ENCODE measurements at places on chromosomes 2 and 18.
A peak's percentile ranks its signal among the peaks of the same experiment; 100 is the strongest.

- peak; percentile 67 for DNase-seq
Measured at GRCh38 chr2:200993097-200993496, 29.6 kb upstream of the ORC2 start.

DNA sequence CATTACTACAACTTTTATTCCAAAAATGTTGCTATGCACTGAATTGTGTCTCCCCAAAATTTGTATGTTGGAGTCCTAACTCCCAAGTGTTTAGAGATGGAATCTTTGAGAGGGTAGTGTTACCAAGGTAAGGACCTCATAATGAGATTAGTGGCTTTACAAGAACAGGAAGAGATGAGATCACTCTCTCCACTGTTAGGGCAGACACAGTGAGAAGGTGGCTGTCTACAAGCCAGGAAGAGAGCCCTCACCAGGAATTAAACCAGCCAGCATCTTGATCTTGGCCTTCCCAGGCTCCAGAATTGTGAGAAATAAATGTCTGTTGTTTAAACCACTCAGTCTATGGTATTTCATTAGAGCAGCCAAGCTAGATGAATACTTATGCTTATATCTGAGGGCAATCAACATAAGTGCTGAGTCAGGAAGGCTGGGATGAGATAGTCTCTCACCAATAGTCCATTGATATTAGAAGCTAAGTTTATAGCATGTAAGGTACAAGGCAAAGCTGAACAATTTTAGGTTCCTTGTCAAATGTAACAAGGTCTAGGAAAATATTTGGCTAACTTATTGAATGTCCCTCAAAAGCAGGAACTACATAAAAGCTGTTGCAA, 317.6 kb upstream of the REG3G start:
- DNase-seq, result no peak

- DNase-seq, result no peak
Measured at GRCh38 chr2:168137510-168138180, 109.8 kb downstream of the STK39 start.

DNA sequence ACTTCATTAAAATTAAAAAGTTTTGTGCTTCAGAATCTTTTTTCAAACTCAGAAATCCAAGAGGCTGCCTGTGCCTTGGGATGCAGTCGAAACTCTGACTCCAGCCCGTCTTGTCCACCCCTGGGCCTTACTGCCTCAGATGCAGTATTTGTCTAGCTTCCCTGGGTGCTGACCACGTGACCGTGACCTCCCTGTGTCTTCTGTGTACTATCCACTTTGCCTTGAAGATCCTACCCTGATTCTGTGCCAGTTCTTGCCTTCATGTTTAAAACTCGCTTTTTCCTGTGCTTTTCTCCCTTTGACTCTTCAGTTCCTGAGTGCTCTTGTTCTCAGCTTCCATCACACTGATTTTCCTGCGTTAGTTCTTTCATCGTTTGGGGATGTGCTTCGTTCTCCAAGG, 80.7 kb downstream of the ITGB1BP1 start:
- no peak for DNase-seq

GRCh38 chr2:227817850-227818674, 4.4 kb downstream of the CCL20 start:
- DNase-seq, result peak; percentile 100

GRCh38 chr18:75810961-75811551, 383.6 kb upstream of the SMIM21 start:
- peak; percentile 58 for DNase-seq

DNA sequence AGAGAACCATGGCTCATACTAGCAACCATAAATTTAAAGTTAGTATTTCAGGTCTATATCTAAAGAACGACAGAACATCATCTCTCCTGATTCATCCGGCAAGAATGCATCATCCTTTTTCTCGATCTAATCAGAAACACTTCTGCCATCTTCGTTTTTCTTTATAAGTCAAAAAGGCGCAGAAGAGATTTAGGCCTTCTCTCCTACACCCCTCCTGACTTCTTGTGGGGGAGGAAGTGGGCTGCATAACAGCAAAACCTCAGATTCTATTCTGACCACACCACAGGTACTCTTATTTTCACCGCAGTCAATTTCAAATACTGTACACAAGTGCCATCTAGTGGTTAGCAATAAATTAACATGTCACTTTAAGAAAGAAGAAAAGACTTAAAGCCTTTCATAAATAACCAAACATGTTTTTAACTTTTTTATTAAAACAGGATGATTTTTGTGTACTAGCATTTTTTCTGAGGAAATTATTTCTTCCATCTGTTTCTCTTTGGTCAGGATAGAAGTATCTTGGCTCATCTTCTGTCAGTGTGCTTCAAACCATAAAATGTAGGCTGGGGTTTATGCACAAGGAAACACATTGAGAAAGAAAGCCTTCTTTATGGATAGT, 48.4 kb upstream of the PIK3C3 start:
- peak; percentile 67 for DNase-seq

DNA sequence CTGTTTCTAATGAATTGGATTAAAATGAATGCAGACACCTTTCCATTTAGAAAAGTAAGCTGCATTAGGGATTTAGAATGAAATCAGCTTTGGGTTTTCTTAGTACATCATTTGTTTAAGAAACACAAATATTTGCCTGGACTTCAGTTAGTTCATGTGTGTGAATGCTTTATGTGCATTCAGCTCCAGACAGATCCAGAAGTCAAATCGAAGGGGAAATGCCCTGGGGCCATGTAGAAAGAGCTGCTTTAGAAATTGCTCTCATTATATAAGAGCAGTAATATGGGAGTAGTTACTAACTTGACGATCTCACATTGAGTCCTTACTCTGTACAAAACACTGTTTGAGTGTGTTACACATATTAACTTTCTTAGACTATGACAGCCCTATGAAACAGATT, 88.0 kb upstream of the TTC39C start:
- DNase-seq, result no peak

DNA sequence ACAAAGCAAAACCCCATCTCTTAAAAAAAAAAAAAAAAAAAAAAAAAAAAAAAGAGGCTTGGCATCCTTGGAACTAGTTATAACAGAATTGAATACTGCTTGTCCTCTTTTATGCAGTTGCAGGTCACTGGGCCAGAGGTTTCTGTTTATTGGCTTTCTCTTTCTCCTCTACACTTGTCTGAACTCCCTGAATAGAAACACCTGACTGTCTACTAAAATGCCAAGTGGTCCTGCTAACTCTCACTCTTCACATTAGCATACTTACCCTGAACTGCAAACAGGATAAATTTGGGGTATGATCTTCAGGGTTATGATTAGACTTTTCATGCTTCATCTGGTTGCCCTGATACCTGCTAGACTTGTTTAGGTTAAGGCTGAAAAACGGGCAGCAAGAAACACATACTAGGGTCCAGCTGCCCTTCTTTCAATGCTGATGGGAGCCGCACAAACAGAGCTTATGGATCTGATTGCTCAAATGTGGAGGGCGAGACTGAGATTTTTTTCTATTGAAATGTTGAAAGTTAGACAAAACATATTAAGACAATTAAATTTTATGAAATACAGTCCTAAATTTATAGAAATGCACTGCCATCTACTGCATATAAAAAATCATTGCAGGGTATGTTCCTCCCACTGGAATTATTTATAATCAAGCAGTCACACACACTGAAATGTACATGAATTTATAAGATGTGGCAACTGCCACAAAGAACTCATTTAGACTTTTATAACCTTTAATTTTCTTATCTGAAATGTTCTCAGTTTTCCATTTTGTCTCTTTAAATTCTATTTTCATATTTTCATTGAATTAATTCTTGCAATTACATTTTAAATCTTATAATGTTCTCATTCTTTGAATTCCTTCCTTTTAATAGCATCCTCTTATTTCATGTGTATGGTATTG, 40.8 kb downstream of the GTF3C3 start:
- peak; percentile 44 for DNase-seq

DNA sequence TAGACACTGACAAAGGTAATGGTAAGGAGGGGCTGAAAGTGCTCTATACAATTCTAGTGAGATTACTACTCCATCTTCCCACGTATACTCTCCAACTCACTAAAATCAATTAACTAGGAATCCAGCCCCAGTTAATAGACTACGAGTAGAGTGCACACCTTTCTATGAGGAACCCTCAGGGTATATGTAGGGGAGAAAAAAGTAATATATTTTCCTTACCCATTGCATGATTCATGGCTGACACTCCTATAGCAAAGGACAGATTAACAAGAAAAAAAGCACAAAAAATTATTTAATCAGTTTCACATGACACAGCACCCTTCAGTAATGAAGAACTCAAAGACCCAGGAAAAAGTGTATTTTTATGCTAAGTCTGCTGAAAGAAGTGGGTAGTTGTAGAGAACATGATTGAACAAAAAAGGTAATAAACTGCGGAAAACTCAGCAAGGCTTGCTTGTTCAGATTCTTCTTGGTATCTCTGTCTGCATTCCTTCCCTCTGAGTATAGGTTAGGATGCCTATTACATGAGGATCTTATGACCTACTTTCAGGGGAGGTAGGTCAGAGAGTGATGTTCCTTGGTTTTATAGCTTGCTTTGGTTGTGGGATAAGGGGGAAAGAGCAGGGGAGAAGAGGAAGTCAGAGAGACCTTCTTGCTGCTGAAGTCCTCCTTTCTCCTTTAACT, 342.0 kb upstream of the DLGAP1 start:
- no peak for DNase-seq

GRCh38 chr2:117931978-117932377, 81.9 kb downstream of the CCDC93 start:
- DNase-seq, result no peak

DNA sequence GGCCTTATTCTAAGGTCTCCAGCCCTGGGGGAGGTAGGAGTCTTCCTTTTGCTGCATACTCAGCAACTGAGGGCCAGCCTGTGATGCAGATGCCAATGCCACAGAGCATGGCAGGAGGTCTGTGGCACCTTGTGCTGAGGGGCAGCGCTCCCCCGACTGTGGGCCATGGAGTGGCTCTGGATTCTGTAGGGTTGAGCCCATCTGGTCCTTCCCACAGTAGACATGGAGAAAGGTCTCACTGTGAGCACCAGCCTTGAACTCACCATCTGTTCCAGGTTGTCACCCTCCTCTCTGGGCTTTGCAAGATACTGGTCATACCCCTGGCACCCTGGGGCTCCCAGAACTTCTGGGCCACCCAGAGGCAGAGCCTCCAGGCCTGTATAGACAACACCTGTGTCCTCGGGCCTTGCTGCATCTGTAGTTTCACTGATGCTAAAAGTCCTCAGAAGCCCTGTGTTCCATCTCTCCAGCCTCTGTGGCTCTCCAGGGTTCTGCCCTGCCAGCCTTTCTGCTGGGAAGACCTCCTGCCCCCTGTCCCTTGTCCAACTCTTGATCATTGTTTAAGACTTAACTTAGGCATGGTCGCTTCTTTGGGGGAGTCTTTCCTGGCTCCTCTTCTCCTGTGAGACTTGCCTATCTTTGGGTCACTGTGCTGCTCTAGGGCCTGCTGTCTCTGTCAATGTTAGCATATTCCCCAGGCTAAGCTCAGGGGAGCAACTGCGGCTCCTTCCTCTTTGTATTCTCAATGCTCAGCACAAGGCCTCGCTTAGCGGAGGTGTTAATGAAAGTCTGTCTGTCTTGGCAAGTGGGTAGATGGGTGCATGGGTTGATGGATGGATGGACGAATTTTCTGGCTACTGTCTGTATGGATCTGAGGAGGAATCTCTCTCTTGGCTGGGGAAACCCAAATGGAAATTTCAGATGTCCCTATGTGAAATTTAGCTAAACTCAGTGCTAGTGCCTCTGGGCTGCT, 160.9 kb downstream of the DYSF start:
- no peak for DNase-seq

- no peak for DNase-seq
Measured at GRCh38 chr2:241666627-241667400, 19.8 kb downstream of the DTYMK start.

- DNase-seq, result no peak
Measured at GRCh38 chr2:26564121-26564644, 77.0 kb downstream of the CIB4 start.

- DNase-seq, result no peak
Measured at GRCh38 chr2:98505971-98506664, 61.5 kb downstream of the INPP4A start.

- peak; percentile 66 for DNase-seq
Measured at GRCh38 chr2:189517847-189518535, 62.6 kb downstream of the SLC40A1 start.

DNA sequence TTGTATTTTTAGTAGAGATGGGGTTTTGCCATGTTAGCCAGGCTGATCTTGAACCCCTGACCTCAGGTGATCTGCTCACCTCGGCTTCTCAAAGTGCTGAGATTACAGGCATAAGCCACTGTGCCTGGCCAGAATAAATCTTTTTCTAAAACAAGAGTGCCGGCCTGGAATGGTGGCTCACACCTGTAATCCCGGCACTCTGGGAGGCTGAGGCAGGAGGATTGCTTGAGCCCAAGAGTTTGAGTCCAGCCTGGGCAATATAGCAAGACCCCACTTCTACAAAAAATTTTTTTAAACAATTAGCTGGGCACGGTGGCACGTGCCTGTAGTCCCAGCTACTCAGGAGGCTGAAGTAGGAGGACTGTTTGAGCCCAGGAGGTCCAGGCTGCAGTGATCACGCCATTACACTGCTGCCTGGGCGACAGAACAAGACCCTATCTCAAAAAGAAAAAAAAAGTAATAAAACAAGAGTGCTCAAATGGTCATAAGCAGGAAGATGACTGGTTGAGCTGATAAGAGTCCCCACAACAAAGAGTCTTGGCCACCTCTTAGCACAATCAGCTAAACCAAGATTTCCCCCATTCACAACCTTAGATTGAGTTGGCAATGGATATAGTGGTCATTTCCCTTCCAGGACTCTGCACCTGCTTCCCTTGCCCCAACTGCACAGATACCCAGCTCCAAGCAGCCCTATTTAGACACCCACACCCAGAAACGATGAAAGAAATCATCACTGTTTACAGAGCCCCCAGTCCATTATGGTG, 5.8 kb upstream of the UCN start:
- DNase-seq, result no peak

DNA sequence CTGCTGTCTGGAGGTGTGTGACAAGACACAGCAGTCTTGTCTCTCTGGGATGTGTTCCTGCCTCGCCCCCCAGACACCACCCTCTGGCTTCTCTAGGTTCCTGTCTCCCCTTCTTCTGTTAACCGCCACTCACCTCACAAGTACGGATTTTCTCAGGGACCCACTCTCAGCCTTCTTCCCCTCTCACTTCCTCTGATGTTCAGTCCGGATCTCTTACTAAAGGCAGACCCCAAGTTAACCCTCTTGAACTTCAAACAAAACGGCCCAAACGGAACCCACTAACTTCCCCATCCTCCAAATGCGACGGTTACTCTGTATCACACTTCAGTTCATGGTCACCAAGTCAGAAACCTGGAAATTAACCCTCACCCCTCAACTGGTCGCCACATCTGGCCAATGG, 32.0 kb downstream of the B4GALT6 start:
- no peak for DNase-seq

- no peak for DNase-seq
Measured at GRCh38 chr2:199762963-199763362, 88.0 kb downstream of the FTCDNL1 start.

- no peak for DNase-seq
Measured at GRCh38 chr2:42414648-42415047, 53.6 kb upstream of the COX7A2L start.

GRCh38 chr2:186887107-186888090, 38.4 kb upstream of the ZSWIM2 start:
- DNase-seq, result peak; percentile 51

GRCh38 chr2:42096869-42097591, 49.2 kb downstream of the PKDCC start:
- DNase-seq, result peak; percentile 57

- no peak for DNase-seq
Measured at GRCh38 chr2:222054813-222055212, 244.0 kb downstream of the PAX3 start.
